T-helper 17 cell (primary cell): ENCODE measurements at places on chromosomes 6 and 20.

GRCh38 chr6:53130569-53131290, 17.9 kb downstream of the GCM1 start:
- no peak for DNase-seq
- peaks cover 52% of the 10 kb centered on the region for H3K27me3 ChIP-seq
- H3K27ac ChIP-seq = no peak overlapping the region
- no peak overlapping the region for H3K4me3 ChIP-seq

DNA sequence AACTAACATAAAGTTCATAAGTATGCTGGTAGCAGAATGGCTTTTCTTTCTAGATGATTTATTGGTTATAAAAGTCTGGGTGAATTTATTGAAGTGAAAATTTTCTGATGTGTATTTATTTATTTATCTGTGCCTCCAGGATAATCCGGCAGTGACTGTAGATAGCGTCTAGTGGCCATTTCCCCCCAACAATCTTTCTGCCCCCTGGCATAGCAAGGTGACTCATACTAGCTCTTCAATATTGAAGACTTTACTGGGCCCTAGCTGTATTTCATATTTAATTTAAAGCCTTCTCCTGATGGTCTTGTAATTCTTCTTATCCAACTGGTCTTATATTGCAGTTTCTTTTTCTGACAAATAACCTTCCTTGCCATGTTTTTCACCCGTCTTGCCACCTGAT, 154.1 kb upstream of the SGK1 start:
- H3K36me3 ChIP-seq = no peaks in the 10 kb centered on the region
- peaks cover 4% of the 10 kb centered on the region for H3K4me1 ChIP-seq

GRCh38 chr6:100677240-100677639, 203.9 kb downstream of the ASCC3 start:
- no peak overlapping the region for H3K4me3 ChIP-seq
- peaks cover 2% of the 10 kb centered on the region for H3K4me1 ChIP-seq
- no peak overlapping the region for H3K27ac ChIP-seq
- H3K36me3 ChIP-seq = no peaks in the 10 kb centered on the region
- no peaks in the 10 kb centered on the region for H3K27me3 ChIP-seq
- no peak for DNase-seq

DNA sequence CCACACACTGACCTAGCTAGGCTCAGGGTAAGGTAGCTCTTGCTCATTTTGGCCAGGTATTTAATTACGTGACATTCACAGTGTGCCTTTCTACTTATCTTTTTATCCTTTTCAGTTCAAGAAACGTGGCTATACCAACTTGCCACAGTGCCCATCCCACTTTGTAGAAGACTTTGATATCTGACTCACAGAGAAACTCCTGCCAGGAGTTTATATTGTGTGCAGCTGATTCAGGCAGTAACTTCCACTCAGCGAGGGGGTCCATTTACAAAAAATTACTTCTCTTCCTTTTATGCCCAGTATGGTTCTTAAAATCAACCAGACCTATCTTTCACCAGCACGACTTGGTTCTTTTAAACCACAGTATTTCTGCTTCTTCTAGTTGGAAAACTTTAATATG, 75.6 kb downstream of the PRL start:
- H3K27ac ChIP-seq = no peak overlapping the region
- no peak for DNase-seq
- no peak overlapping the region for H3K4me3 ChIP-seq
- no peaks in the 10 kb centered on the region for H3K4me1 ChIP-seq
- H3K36me3 ChIP-seq = no peaks in the 10 kb centered on the region

GRCh38 chr20:41577129-41578009, 40.8 kb downstream of the CHD6 start:
- peaks cover 30% of the 10 kb centered on the region for H3K4me1 ChIP-seq
- H3K4me3 ChIP-seq = no peak overlapping the region
- no peaks in the 10 kb centered on the region for H3K27me3 ChIP-seq
- H3K36me3 ChIP-seq = no peaks in the 10 kb centered on the region
- H3K27ac ChIP-seq = peak overlapping the region; percentile 4
- DNase-seq = no peak

- no peak for DNase-seq
- peak overlapping the region; percentile 100 for H3K27ac ChIP-seq
- H3K4me3 ChIP-seq = peak overlapping the region; percentile 98
- peaks cover 14% of the 10 kb centered on the region for H3K36me3 ChIP-seq
- peaks cover 6% of the 10 kb centered on the region for H3K27me3 ChIP-seq
These were observed 34.7 kb upstream of the SYNCRIP start for GRCh38 chr6:85677234-85677956.

DNA sequence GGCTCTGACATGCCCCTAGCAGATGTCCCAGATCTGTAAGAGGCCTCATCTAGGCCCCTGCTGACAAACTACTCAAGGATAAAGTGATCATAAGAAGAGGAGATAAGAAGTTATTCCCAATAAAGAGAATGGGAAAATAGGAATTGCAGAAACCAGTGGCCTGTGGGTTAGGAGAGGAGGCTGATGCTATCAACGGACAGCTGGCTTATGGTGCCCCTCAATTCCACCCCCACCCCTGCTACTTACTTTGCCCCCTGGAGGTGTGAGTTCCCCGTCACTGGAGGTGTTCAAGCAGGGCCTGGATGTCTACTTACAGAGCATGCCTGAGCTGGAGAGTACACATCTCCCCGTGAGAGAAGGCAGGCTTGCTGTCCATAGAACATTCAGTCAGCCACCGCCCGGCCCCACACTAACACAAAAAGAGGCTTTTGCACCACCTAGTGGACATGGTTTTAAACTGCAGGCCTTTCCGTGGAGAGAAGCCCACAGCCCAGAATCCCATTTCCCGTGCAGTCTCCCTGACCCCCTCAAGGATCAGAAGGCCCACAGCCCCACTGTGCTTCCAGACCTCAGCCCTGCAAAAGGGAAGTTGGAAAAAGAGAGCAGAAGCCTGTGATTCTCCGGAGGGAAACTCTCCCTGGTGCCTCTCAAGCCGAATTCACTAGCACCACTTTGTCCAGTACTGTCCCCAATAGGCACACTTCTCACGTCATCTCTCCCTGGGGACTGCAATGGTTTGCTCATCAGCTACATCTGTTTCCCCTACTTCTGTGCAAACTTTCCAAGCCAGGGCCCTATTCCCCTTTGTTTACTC, 23.8 kb upstream of the BNIP5 start:
- peaks cover 17% of the 10 kb centered on the region for H3K27me3 ChIP-seq
- H3K27ac ChIP-seq = no peak overlapping the region
- peaks cover 7% of the 10 kb centered on the region for H3K4me1 ChIP-seq
- peak; percentile 60 for DNase-seq
- H3K36me3 ChIP-seq = no peaks in the 10 kb centered on the region
- no peak overlapping the region for H3K4me3 ChIP-seq

GRCh38 chr20:51108638-51109363, 85.9 kb upstream of the KCNG1 start:
- H3K4me3 ChIP-seq = no peak overlapping the region
- peaks cover 2% of the 10 kb centered on the region for H3K4me1 ChIP-seq
- H3K27me3 ChIP-seq = peaks cover 68% of the 10 kb centered on the region
- H3K27ac ChIP-seq = no peak overlapping the region
- H3K36me3 ChIP-seq = no peaks in the 10 kb centered on the region
- DNase-seq = no peak

DNA sequence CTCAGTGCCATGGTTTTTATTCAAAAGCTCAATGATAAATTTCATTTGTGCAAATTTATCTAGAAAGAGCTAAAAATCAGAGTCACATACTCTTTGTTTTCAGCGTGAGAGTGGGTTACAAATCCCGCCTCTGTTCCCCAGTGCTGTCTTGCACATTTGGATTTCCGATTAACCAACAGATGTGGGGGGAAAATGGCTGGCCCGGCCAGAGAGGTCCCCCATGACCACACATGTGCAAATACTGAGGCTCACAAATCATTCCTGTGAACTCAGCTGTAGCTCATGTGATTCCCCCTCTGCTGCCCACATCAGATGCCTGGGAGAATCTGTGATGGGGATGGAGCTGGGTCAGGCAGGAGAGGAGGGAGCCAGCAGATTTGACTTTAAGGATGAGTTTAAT, 168.7 kb downstream of the PAX1 start:
- H3K27me3 ChIP-seq = no peaks in the 10 kb centered on the region
- no peak overlapping the region for H3K27ac ChIP-seq
- no peaks in the 10 kb centered on the region for H3K4me1 ChIP-seq
- H3K36me3 ChIP-seq = no peaks in the 10 kb centered on the region

DNA sequence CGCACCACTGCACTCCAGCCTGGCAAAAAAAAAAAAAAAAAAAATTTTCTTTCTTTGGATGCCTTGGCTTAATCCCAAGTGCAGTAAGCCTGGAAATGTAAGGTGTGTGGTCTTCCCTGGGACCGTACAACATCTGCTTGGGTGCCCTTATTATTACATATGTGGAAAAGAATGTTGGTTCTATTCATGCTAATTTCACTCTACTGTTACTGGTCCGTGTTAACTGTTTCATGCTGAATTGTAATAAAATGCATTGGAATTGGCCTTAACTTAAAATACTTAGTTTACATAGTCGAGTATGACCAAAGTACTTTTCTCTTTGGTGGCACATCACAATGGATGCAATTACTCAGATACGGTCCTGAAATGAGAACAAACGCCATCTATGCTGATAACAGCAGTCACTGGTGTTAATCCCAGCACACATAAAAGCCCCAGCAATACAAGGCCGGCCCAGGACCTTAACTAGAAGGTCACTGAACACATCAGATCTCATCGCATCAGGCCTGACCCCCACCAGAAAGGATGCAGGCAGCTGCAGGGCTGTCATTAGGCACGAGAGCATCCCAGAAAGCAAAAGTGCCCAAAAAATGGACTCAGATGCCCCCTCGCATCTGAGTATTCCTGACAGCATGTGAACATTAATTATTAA, 1.2 kb downstream of the SERPINB6 start:
- peak overlapping the region; percentile 66 for H3K27ac ChIP-seq
- peaks cover 14% of the 10 kb centered on the region for H3K4me1 ChIP-seq
- peaks cover 7% of the 10 kb centered on the region for H3K27me3 ChIP-seq
- H3K36me3 ChIP-seq = no peaks in the 10 kb centered on the region
- no peak for DNase-seq

- H3K27ac ChIP-seq = no peak overlapping the region
- H3K36me3 ChIP-seq = peaks cover 5% of the 10 kb centered on the region
- peaks cover 23% of the 10 kb centered on the region for H3K4me1 ChIP-seq
- H3K4me3 ChIP-seq = no peak overlapping the region
These were observed 81.2 kb downstream of the ASXL1 start for GRCh38 chr20:32439132-32439829.

GRCh38 chr20:37538003-37538402, 10.3 kb upstream of the BLCAP start:
- H3K27me3 ChIP-seq = peaks cover 27% of the 10 kb centered on the region
- no peak overlapping the region for H3K27ac ChIP-seq
- no peak overlapping the region for H3K4me3 ChIP-seq
- H3K36me3 ChIP-seq = no peaks in the 10 kb centered on the region
- DNase-seq = no peak
- peaks cover 10% of the 10 kb centered on the region for H3K4me1 ChIP-seq

DNA sequence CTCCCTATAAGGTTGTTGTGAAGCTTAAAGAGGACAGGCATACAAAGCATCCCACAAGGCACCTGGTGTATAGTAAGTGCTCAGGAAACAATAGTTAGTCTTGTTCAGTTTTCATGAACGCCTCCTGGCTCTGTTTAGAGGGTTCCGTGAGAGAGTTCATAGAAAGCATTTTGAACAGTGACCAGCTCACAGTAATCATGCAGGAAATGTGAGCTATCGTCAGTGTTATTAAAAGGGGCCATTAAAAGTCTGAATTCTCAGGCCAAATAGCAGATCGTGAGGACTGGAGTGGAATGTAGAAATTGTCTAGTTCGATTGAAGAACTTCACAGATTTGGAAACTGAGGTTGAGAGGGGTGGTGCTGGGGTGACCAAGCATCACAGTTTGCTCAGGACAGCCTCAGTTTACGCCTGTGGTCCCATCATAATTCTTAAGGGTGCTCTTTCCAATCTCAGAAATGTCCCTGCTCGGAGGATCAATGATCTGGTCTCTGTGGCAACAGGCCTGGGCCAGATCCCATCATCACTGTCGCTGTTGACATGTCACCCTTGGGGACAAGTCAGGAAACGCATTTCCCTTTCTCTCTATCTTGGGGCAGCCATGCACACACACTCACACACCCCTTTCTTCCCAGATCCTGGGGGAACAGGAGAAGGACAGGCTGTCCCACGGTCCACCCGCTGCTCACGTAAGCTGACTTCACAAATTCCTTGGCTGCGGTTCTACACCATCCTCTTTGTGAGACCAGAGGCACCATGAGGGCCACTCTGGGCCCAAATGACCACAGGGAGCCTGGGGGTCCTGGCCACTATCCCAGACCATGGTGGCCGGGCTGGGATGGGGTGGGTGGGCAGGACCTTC, 7.2 kb downstream of the TGM2 start:
- H3K36me3 ChIP-seq = no peaks in the 10 kb centered on the region
- H3K4me1 ChIP-seq = peaks cover 4% of the 10 kb centered on the region
- peaks cover 10% of the 10 kb centered on the region for H3K27me3 ChIP-seq
- H3K27ac ChIP-seq = no peak overlapping the region
- no peak for DNase-seq
- no peak overlapping the region for H3K4me3 ChIP-seq

DNA sequence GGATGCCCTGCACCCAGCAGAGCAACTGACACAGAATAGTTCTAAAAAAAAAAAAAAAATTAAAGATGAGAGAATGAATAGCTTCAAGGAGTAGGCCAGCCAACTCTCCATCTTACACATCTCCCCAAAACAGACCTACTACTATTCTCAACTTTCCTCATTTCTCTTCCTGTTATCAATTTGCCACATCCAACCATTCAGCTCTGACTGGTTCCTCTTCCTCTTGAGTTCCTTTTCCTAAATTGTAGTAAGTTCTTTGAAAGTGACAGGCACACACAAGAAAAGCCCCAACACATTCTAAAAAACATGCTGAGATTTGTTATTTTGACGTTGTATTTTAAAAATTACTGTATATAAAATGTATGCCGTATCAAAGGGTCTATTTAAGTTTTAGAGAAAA, 117.2 kb downstream of the PDSS2 start:
- no peak for DNase-seq
- no peak overlapping the region for H3K27ac ChIP-seq
- H3K27me3 ChIP-seq = no peaks in the 10 kb centered on the region
- H3K36me3 ChIP-seq = peaks cover 2% of the 10 kb centered on the region
- H3K4me3 ChIP-seq = no peak overlapping the region
